ENCODE measurements at places on chromosomes 3 and 15.

DNA sequence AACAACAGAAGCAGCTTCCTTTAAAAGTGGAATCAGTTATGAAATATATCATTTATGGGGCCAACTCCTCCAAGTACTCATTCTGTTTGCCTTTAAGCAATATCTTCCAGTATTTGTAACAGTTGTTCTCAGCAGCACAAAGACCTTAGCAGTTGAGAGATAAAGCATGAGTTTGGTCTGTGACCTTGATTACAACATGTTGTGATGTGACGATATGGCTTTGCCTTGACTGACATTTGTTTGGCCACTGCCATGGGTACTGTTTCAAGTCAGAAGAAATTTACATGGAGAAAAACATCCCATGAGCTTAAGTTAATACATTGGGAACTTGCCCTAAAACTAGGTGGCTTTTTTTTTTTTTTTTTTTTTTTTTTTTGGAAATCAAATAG lies 175.1 kb upstream of the KBTBD8 start:
- DNase-seq = no peak

GRCh38 chr3:97430601-97431000 lies 334.0 kb upstream of the ARL6 start:
- DNase-seq = no peak

DNA sequence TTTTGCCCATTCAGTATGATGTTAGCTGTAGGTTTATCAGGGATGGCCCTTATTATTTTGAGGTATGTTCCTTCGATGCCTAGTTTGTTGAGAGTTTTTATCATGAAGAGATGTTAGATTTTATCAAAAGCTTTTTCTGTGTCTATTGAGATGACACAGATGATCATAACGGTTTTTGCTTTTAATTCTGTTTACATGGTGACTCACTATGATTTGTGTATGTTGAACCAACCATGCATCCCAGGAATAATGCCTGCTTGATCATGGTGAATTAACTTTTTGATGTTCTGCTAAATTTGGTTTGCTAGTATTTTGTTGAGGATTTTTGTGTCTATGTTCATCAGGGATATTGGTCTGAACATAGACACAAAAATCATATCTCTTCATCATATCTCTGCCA lies 8.3 kb downstream of the GPR156 start:
- DNase-seq = no peak

DNA sequence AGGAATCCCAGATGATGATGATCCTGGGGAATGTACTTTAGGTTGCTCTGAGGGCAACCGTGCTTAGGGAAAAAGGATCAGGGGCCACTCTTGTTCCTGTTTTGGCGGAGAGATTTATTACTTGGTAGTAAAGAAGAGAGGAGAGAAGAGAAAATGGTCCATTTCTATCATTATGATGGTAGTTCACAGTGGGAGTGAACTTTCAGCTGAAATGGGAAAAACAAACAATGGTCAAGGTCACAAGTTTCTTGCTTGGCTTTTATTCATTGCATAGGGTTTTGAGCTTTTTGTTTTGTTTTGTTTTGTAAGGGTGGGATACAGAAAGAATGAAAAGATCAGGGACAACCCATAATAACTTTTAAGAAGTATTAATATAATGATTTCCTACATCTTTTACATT lies 7.7 kb upstream of the UMPS start:
- DNase-seq = no peak

DNA sequence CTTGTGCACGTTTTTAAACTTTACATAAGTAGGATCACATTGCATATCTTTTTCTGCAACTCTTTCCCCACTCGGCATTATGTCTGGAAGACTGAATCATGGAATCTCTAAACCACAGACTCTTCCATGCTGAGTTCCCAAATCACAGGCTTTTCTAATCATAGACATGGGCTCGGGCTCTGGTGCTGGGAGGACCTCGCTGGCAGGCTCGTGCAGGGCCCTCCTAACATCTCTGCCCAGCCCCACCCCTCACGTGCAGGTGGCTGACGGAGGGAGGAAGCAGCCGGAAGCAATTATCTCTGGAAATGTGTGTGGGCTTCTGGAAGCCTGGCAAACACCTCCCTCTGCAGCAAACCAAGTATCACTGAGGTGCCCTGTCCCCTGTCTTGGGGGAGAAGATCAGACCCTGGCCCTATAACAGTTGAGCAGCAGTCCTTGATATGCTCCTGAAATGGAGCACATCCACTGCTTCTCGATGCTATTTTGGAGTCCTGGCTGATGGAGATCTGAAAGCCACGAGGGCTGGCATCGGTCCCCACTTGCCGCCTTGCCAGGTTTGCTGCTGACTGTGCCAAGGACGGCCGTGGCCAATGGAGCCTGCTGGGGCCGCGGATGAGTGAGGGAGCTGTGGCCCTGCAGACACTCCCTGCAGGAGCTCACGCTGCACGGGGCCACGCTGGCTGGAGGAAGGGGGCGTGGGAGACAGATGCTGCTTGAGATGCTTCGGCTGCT lies 4.4 kb upstream of the IQSEC1 start:
- DNase-seq = no peak

GRCh38 chr15:39672666-39673065 lies 91.8 kb downstream of the THBS1 start:
- DNase-seq = no peak

DNA sequence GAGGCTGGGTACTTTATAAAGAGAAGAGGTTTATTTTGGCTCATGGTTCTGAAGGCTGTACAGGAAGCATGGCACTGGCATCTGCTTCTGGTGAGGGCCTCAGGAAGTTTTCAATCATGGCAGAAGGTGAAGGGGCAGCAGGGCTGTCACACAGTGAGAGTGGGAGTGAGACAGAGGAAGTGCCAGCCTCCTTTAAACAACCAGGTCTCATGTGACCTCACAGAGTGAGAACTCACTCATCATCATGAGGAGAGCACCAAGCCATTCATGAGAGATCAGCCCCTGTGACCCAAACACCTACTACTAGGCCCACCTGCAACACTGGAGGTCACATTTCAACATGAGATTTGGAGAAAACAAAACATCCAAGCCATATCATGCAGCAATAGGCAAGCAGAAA lies 9.3 kb upstream of the RFTN1 start:
- DNase-seq = no peak

DNA sequence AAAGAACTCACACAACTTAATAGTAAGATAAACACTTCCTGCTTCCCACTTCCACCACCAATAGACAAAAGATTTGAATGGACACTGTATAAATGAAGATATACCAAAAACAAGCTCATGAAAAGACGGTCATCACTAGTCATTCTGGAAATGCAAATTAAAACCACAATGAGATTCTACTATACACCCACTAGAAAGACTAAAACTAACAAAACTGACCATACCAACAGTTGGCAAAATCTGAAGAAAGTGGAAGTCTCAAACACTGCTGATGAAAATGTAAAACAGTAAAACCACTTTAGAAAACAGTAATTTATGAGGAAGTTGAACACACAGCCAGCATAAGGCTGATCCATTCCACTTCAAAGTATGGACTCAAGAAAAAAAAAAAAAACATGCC lies 35.6 kb upstream of the CD96 start:
- no peak for DNase-seq

- DNase-seq = no peak
Measured at GRCh38 chr3:185912929-185913901, 24.6 kb downstream of the TRA2B start.

- no peak for DNase-seq
Measured at GRCh38 chr3:128319107-128319506, 147.6 kb downstream of the DNAJB8 start.

DNA sequence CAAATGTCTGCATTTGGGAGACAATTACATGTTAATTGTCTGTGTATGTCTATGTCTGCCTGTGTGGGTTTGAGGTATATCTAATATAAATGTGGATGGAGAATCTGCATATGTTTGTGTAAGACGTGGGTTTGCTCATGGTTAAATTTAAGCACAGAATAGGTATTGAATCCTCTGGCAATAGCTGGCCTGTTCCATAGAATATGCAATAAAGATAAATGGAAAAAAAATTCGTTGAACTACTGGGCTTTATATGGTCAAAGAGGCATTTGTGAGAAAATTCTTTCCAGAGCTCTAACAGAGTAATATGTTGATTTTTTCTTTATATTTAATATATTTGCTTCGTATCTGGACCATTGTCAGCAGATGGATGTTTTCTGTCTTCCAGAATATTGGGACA lies 1.4 kb downstream of the VPS8 start:
- DNase-seq = no peak

- no peak for DNase-seq
Measured at GRCh38 chr15:63261311-63261710, 16.1 kb upstream of the APH1B start.

GRCh38 chr3:191449256-191449655 lies 11.7 kb upstream of the PYDC2 start:
- no peak for DNase-seq

DNA sequence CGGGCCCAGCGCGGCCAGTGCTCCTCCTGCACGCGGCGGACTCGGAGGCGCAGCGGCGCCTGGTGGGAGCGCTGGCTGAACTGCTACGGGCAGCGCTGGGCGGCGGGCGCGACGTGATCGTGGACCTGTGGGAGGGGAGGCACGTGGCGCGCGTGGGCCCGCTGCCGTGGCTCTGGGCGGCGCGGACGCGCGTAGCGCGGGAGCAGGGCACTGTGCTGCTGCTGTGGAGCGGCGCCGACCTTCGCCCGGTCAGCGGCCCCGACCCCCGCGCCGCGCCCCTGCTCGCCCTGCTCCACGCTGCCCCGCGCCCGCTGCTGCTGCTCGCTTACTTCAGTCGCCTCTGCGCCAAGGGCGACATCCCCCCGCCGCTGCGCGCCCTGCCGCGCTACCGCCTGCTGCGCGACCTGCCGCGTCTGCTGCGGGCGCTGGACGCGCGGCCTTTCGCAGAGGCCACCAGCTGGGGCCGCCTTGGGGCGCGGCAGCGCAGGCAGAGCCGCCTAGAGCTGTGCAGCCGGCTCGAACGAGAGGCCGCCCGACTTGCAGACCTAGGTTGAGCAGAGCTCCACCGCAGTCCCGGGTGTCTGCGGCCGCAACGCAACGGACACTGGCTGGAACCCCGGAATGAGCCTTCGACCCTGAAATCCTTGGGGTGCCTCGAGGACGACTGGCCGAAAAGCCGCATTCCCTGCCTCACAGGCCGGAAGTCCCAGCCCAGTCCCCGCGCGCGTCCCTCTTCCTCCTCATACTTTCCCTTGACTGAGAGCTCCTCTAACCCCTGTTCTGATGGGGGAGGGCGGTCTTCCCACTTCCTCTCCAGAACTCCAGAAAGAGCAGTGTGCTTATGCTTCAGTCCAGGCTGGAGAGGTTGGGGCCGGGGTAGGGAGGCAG lies 1.4 kb upstream of the IL17RC start:
- no peak for DNase-seq

DNA sequence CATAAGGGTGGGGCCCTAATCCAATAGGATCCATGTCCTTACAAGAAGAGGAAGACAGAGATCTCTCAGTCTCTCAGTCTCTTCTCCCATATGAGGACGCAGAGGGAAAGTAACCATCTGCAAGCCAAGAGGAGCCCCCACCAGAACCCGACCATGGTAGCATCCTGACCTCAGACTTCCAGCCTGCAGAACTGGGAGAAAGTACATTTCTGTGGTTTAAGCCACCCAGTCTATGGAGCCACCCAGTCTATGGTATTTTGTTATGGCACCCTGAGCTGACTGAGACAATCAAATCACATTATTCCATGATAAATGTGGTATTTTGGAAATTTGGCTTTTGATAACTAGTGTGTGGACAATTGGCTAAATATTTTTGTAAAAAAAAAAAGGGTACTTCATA lies 101.5 kb upstream of the TMC3 start:
- no peak for DNase-seq

Data from T-cell (primary cell).